ENCODE measurements at places on chromosomes 16 and 17. TPM values are rescaled to one million over a fixed set of nuclear protein-coding genes. Genes with fewer than 3 reads are reported as not detected.
A peak's percentile ranks its signal among the peaks of the same experiment; 100 is the strongest.

DNA sequence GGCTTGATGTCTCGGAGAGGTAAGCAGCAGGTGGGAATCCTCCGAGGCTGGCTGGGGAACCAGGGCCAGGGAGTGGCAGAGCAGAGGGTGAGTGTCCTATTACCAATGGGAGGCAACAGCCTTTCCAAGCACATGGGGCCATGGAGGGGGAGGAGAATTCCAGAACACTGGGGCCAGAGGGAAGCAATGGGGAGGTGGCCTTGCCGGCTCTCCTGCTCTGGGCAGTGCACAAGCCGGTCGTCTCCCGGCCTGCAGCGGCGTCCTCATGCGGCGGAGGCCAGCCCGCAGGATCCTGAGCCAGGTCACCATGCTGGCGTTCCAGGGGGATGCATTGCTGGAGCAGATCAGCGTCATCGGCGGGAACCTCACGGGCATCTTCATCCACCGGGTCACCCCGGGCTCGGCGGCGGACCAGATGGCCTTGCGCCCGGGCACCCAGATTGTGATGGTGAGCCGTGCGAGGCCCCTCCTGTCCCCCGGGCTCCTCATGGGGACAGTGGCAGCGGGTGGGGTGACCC lies 21.9 kb downstream of the SGSH start:
- DNase-seq = no peak

- no peak for DNase-seq
These were observed 122.3 kb downstream of the ABCC1 start for GRCh38 chr16:16071631-16072244.

- DNase-seq = no peak
These were observed 22.9 kb downstream of the RDM1 start for GRCh38 chr17:35907691-35908090.

IL21R gene
- not detected for total RNA-seq

DNA sequence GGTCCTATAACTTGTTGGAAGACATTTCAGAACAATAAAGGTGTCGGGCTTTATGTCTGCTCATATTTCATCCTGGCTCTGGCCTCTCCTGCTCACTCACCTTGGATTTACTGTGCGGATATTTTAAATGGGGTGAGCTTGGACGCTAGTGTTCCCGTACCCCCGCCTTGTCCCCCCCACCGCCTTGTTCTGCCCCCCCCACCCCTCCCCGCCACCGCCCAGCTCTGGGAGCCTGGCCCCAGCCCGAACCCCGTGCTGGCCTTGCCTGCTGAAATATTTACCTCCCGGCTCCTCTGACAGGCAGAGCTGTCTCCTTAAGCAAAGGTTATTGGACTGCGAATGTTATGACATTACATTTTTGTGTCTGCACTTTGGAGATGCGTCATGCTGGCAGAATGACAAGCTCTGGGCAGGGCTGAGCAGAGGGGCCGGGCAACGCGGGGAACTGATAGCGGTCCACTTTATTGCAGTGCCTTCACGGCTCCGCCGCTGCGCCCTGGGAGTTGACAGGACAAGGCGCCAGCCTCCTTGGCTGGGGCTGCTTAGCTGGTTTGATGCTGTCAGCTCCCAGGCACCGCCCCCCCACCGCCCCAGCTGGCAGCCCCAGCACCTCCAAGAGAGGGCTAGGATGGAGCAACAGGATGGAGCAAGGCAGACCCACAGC lies 222.5 kb upstream of the GSE1 start:
- peak; percentile 92 for DNase-seq

GRCh38 chr16:52237823-52238222 lies 309.1 kb downstream of the TOX3 start:
- no peak for DNase-seq

DNA sequence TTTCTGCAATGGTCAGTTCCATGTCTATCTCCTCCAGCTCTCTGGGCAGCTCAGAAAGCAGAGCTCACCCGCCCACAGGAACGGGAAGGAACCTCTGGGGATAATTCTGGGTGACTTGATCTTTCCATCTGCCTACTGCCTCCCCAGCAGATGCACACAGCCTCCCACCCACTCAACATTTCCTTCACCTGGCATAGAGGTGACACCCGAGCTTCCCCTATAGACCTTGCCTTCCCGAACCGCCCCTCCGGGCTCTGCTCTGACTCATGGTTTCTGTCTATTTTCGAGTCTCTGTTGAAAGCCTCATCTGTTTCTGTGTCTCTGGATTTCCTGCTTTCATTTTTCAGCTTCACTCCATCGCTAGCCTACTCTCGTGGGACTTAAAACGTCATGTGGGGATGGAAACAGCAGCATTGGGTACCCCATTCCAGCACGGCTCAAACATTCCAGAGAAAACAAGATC lies 11.4 kb downstream of the GGA3 start:
- DNase-seq = peak; percentile 59

SNX20 gene
- not detected for total RNA-seq

DNA sequence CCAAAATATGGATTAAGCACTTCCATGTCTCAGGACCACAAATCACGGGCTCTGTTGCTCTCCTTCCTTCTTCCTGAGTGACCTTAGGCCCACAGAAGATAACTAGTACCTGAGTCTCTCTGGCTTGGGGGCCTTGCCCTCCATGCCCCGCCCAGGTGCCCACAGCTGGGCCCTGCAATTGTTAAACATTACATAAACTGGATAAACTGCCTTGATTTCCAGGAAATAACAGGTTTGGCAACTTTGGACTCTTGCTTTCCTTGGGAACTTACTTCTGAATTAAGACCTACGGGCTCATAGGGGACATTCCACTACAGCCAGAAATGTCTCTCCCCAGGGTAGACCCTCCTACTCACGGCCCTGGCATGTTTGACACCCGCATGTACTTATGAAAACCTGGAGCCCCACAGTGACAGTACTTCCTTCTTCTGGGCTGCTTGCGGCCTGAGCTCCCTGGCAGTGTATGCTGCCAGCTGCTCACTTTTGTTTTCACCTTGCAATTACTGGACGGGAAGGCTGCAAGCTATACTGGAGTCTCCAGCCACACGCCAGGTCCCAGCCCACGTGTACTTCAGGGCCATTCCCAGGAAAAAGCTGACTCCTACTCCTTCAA lies 2.3 kb upstream of the UBALD2 start:
- DNase-seq = peak; percentile 75

KIF2B gene
- total RNA-seq = not detected

DNA sequence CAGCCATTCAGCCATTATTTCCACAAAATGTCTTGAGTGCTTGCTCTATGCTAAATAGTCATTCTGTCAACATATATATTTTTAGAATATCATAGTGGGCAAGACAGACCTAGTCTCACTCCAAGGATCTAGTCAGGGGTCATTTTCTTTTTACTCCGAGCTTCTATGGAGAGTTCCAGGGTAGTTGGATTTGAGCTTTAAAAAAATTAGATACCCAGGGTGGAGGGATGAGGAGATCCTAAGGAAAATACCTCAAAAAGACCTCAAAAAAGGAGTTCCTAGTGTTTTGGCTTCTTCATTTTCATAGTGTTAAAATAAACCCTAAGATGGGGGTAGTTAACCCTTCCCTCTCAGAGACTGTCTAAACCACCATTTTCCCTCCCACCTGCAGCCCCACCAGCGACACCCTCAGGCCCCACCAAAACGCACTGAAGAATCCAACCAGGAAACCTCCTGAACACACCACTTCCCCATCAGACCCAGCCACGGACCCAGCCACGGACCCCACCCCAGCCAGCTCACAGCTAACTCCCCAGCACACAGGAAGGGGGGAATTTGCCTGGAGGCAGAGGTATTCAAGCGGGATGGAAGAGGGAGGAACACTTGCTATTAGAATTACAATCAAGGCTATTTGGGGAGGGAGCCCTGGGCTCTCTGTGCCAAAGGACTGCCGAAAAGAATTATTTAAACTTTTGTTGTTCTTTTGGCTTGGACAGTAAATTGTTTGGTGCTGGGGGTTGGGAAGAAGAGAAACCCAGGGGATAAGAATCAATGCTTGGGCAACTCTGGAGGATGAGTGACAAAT lies 2.2 kb downstream of the ETV4 start:
- peak; percentile 19 for DNase-seq

- DNase-seq = no peak
These were observed 5.6 kb upstream of the TUBG2 start for GRCh38 chr17:42653179-42654124.

DNA sequence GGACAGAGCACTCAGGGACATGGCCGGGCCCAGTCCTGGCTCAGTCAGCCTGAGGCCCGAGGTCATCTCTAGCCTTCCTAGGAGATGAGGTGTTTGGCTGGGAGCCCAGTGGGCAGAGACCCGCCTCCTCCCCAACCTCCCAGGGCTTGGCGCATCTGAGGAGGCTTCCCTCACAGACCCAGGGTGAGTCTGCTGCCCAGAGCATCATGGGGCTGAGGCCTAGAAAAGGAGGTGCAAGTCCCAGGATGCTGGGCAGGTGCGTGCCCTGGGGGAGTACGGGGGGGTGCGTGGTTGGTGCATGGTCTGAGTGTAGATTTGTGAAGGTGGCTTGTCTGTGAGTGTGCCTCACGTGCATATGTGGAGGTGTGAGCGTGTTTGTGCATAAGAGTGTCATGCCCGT lies 4.7 kb downstream of the PDE6G start:
- DNase-seq = peak; percentile 80

- no peak for DNase-seq
These were observed 4.6 kb upstream of the C17orf99 start for GRCh38 chr17:78141437-78142118.

DNA sequence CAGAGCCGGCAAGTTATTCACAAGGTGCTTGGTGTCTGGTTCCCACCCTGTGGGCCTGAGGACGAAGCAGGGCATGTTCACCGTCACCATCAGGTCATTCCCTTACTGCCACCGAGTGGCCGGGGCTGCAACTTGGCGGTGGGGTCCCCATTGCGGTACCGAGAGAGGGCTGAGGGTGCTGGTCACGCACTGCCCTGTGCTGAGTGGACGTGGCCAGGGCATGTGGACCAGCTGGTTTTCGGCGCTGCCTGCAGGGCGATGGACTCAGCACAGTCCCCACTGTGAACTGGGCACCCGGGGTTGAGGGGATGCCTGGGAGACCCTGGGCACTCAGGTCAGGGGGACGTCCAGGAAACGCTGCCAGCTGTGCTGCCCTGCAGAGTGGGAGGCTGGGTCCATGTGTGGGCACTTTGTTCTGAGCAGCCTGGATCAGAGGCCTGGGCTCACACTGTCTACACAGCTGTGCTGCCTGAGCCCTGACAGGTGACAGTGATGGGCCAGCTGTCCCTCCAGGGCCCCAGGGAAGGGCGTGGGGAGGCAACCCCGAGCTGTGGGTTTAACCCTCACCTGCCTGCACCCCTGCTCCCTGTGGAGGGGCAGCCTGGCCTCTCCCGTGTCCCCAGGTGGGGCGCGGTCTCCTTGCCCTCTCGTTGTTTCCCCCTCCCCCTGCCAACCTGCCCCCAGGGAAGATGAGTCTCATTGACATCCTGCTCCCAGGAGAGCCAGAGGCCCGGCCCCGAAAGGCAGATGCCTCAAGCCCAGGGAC lies 39.3 kb upstream of the GNG13 start:
- DNase-seq = no peak

GRCh38 chr16:75248142-75248535 lies 3.3 kb downstream of the BCAR1 start:
- no peak for DNase-seq

DNA sequence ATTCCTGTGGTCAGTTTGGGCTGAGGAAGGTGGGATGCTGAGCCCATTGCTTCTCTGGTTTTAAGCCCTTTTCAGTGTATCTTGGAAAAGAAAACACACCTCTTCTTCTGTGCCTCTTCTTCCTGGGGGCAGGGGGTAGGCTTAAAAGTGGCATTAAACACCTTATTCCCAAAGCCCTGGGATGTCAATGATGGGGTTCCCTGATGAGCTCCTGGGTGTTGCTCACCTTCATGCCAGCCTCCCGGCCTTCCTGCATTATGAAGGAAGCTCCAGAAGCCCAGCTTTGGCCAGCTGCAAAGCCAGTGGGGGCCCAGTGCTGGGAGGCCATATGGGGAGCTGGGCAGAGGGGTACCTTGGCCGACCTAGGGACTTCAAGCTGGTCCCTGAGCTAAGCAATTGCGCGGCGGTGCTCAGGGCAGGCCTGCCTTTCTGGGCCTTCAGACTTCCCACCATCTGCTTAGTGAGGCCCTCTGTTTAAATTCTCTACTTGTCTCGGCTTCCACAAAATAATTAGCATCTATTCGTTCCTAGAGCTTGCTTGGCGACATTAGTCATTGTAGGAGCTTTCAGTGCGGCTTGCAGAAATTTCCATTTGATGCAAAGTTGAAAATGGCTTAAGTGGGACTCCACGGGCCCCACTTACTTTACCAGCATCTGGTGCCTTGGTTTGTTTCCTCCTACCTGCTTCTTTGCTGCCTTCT lies 121.7 kb upstream of the NLRP1 start:
- DNase-seq = no peak

TSNAXIP1 gene
- total RNA-seq = 1.1 TPM

ABCC6 gene
- total RNA-seq = not detected

- no peak for DNase-seq
These were observed 38.1 kb upstream of the PMFBP1 start for GRCh38 chr16:72210072-72210471.

HP gene
- not detected for total RNA-seq

- DNase-seq = no peak
These were observed 20.2 kb downstream of the CA10 start for GRCh38 chr17:52138350-52138749.

GRCh38 chr16:68147444-68147843 lies 62.3 kb downstream of the NFATC3 start:
- no peak for DNase-seq

GRCh38 chr16:46691726-46692125 lies 2.3 kb downstream of the ORC6 start:
- DNase-seq = no peak

DNA sequence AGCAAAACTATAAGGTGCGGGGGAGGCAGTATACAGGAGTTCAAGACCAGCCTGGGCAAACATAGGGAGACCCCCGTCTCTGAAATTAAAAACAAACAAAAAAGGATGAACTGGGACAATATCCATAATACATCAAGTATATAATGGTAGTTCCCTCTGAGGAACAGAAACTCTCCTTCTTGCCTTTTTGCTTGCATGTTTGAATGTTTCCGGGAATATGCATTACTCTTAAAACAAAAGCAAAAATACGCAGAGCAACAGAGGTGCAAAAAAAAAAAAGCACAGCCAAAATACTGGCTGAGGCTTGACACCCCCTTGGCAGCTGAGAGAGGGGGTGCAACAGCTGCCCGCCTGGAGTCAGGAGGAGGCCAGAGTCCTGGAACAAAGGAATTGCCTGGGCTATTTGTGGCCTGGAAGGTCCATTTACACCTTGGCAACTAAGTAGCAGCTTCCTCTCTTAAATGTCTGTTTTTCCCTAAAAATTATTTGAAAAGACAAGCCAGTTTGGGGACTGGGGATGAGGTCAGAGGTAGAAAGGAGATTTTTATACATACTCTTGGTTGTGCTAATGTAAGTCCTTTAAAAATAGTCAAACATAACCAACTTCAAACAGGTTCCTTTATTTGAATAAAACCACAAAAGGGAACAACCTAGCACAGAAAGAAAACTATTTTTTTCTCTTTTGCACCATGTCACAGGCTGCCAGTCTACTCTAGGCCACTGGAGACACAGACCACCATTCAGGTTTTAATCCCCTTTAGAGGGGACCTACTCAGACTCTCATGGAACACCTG lies 19.5 kb downstream of the USP7 start:
- DNase-seq = no peak

SRL gene
- not detected for total RNA-seq

DNA sequence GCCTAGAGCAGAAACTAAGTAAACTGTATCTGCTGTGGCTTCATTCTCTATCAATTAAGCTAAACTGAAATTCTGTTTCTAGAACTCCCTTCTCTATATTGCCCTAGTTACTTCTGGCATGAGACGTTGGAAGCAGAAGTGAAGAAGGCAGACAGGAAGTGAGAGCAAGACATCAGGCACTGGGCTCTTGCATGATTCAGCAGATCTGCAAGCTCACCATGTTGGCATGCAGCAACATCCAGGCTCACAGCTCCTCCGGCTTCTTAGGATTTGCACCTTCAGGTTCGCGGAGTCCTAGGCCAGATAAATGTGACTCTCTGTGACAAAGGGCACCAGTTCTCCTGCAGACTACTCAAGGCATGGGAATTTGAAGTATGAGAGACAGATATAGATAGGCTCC lies 148.3 kb downstream of the CDH8 start:
- no peak for DNase-seq
